Ovary (tissue), 10 donors: ENCODE measurements at places on chromosomes 11 and 22. TPM values are rescaled to one million over a fixed set of nuclear protein-coding genes. Genes with fewer than 3 reads are reported as not detected.

GRCh38 chr11:45844822-45845578 lies 2.3 kb upstream of the CRY2 start:
- no peak for DNase-seq

DNA sequence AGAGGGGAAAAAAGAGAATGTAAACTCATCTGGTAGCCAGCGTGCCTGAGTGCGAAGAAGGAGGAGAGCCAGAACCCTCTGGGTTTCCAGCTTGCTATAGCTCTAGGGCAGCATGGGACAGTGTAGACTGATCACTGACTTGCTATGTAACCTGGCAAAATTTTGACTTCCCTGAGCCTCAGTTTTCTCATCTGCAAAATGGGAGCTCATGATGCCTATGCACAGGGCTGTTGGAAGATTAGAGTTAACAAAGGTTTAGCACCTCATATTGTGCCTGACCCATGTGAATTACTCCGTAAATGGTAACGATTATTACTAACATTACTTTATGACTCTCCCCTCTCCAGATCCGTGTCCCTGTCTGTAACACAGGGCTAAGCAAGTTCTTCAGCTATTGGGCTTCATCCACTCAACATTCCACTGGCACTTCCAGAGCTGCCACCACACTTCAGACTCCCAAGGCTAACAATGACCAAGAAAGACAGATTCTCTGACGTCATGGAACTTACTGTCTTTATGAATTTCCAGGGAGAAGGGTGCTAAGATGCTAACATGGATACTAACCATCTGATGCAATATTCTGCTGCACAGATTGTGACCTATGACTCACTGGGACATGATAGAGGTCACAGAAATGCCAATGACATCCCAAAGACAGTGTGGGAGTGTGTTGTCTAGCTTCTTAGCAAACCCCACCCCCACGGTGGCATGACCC lies 195.2 kb downstream of the TRIM29 start:
- DNase-seq: no peak

- DNase-seq: no peak
Measured at GRCh38 chr11:84965484-84965883, 661.7 kb downstream of the DLG2 start.

DNA sequence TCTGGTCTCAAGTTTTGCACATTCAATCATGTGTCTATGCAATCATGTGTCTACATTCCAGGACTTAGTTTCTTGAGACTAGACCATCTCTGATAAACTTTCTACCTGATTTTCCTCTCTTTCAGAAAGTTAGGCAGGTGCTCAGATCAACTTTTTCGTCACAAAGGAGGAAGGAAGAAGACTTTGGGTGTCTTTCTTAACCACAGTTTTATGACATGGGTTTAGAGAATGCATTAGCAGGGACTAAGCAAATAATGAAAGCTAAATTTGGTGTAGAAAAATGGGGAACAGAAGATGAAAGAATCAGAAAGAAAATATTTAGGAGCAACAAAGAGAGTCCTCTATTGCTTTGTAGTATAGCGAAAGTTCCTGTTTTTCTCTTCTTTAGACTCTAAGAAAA lies 7.7 kb upstream of the GLYATL1B start:
- DNase-seq: no peak

DNA sequence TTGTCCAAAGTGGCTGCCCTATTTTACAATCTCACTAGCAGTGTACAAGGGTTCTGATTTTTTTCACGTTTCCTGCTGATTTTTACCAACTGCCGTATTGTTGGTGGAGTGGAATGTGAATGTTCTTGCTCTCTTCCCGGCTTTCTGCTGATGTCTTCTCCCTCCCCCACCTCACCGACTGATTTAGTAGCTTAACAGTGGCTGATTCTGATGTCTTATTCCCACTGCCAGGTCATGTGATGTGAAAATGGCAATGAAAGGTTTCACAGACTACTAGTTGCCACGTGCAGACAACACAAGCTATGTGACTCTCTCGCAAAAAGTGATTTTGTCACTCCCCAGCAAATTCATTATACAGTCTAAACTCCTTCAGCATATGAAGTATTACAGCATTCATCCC lies 17.3 kb upstream of the NEU3 start:
- no peak for DNase-seq

DNA sequence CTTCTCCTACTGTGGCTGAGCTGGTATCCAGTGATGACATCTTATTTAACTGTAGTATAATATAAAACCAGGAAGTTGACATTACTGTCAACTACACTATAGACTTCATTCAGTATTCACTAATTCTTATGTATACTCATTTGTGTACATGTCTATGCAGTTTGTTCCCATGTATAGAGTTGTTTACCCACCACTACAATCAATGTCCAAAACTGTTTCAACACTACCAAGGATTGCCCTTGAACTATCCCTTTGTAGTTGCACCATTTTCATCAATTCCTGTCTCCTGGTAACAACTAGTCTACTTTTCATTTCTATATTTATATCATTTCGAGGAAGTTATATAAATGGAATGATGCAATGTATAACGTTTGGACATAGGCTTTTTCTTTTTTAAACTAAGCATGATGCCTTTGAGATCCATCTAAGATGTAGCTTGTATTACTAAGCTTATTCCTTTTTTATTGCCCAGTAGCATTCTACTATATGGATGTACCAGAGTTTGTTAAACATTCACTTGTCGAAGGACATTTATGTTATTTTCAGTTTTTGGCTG lies 39.2 kb downstream of the TMEM135 start:
- DNase-seq: no peak

DNA sequence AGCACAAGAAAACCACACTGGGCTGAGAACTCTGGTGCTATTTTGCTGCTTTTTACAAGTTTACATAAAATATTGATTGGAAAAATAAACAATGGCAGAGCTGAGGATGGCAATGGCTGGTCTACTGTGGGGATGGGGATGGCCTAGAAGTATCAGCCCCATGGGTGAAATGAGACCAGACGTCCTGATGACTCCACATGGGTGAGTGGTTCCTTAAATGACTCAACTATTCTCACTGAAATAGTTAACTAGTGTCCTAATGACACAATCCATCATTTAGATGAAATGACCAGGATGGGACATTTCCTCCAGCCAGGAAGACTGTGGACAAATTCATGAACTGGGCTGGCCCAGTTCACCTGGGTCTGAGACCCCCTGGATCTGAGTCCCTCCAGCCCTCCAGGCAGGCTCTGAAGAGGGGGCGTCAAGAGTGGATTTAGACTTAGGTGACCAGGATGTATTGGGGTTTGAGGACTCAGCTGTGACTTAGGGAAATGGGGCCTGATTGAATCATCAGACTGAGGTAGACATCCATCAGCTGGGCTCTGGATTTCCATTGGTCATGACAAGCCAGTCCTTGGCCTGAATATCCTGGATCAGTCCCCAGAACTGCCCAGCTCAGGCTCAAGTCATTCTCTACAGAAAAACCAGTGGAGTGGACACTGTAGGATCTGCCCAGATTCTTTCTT lies 98.2 kb upstream of the IGLL5 start:
- no peak for DNase-seq

GRCh38 chr11:119222308-119222707 lies 16.2 kb downstream of the CBL start:
- no peak for DNase-seq

DNA sequence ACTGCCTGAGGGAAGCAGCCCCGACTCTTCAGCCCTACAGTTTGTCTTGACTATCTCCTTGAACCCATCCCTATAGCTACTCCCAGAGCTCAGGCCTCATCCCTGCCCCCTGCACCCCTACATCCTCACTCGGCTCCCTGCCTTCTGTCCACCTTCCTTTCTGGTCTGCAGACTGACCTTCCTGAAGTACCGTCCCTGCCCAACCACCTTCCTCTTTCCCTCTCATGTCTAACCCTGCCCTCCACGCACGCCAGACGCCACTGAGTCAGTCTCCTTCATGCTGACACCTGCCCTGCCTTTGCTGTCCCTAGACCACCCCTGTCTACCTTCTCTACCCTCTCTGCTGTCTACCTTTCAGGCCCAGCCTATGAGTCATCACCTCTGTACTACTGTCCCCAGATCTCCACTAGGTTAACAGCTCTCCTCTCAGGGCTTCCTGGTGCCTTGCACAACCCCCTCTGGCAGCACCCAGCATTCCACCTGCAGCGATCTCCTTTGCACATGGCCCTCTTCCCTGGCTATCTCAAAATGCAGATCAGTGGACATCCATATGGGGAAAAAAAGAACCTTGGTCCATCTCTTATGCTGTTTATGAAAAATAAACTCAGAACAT lies 8.9 kb downstream of the KCTD21 start:
- peak; percentile 20 for DNase-seq

DNA sequence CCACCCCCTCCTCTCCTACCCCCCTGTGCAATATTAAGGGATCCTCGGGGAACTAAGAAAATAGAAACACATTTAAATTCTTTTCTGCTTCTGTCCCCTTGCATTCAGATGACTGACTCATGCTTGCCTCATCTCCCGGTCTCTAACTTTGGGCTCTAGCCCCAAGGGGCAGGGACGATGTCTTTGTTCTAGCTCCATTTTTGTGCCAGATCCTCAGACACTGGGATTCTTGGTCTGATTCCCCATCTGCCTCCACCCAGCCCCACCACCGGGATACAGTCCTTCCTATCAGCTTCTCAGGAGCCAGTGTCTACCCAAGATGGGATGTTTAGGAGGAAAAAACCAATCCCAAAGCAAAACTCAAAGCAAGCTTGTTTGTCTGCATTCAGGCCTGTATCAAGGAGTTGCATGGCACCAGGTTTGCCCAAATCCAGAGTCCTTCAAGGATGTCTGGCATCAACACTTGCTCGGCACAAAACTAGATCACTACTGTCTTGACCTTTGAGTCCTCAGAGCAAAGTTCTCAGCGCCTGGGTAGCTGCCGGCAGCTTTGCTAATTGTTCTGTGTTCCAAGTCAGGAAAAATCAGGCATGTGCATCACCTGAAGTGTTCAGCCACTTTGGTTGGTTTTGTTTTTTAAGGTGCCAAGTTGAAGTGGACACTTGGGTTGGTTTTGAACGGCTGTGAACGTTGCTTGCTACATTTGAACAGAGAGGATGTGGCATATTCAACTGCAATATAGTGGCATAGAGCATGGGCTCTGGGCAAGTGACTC lies 212.8 kb downstream of the DSCAML1 start:
- no peak for DNase-seq

DNA sequence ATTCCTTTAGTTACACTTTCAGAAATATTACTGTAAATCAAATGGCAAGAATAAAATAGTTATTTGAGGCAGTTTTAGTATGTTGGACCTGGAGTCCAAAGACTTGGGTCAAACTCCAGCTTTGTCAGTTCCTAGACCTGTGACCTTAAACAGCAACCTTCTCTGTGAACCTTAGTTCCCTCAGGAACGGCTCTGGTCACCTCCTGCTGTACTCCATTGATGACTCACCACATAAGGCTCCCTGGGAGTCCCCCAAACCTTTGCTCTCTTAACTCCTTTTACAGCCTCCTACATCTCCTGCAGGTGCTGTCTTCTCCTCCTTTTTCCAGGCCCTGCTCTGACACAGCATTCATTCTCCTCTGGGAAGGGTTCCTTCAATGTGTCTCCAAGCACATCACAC lies 29.1 kb downstream of the LIMK2 start:
- DNase-seq: no peak

DNA sequence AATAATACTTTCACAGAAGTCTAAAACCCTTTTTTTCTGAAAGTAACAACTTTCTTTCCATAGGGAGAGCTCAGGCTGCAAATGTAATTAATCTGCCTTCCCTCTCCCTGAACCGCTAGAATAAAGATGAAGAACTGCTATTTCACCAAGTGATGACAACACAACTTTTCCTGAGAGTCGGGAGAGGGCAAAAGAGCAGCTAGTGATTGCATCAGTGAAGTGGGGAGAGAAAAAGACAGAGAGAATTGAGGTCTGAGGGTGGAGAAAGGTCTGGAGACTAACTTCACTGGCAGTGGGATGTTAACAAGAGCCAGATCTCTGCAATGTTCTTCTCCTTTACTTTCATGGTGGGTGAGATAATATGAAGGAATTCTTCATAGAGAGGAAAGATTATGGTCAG lies 10.9 kb upstream of the MPEG1 start:
- DNase-seq: no peak

- DNase-seq: no peak
Measured at GRCh38 chr11:76251226-76251575, 44.9 kb upstream of the WNT11 start.

GRCh38 chr11:121405646-121406045 lies 46.5 kb upstream of the SORL1 start:
- DNase-seq: no peak

DNA sequence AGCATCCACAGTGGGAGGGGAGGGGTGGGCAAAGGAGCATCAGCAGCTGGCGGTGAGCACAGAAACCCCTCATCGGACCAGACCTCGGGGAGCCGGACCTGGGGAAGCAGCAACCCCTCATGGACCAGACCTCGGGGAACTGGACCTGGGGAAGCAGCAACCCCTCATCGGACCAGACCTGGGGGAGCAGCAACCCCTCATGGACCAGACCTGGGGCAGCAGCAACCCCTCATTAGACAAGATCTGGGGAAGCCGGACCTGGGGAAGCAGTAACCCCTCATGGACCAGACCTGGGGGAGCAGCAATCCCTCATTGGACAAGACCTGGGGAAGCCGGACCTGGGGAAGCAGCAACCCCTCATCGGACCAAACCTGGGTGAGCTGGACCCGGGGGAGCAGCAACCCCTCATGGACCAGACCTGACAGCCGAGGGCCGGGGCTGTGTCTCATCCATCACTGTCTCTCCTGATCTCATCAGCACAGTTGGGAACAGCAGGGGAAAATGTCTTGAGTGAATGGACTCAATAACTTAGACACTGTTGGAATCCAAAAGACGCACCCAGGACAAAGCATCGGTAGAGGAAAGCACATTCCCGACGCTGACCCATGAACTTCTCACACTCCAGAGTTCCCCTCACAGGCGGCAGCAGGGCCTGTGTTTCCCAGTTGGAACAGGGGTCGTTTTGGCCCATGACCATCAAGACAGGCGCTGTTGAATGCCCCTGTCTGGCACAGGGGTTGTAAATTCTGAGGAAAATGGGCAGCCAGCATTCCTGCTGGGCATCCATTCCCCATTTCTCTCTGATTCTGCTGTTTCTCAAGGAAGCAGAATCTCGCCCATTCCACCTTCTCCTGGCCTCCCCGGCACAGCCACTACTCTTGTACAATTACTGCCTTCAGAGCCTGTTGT lies 1494.6 kb downstream of the TBC1D22A start:
- no peak for DNase-seq

DNA sequence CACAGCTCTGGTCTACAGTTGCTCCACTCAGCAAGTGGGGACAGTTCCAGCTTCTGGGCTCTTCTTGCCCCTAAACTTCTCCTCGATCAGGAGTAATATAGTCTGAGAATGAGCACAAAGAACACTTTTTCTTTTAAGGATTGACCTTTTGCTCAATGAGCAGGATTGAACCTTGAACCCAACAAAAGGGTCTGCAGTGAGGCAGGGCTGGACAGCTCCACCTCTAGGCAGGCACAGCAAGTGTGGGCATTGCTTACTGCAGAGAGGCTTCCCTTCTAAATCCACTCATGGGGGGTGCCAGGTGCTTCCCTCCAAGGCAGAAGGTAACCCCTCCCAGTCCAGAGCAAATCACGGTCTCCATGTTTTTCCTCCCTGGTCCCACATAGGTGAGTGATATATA lies 279.5 kb downstream of the ST3GAL4 start:
- DNase-seq: no peak

The SLC37A2 gene
- total RNA-seq: 6.6 TPM

The WNT7B gene
- 0.67 TPM for total RNA-seq

The MOV10L1 gene
- total RNA-seq: 5.6 TPM

The APOA4 gene
- 41.7 TPM for total RNA-seq
